D721Med (cell line): ENCODE measurements at places on chromosomes 16 and 17.

- DNase-seq: no peak
Observed at GRCh38 chr17:8326511-8327302, 12.9 kb upstream of the ODF4 start.

DNA sequence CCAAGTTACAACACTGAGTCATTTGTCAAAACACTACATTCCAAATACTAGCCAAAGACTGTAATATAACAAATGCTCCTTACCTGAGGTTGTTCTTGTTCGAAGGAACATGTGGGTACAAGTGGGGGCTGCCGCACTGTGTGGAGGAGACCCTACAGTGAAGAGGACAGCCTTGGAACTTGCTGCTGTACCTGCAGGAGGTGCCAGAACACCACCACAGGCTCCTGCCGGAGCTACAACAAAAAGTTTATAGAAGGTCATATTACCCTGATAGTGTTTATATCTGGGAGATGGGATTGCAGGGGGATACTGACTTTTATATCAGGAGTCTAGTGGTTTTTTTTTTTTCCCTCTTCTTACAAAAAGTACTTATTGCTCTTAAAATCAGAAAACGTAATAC lies 37.8 kb upstream of the ALDH3A1 start:
- no peak for DNase-seq

DNA sequence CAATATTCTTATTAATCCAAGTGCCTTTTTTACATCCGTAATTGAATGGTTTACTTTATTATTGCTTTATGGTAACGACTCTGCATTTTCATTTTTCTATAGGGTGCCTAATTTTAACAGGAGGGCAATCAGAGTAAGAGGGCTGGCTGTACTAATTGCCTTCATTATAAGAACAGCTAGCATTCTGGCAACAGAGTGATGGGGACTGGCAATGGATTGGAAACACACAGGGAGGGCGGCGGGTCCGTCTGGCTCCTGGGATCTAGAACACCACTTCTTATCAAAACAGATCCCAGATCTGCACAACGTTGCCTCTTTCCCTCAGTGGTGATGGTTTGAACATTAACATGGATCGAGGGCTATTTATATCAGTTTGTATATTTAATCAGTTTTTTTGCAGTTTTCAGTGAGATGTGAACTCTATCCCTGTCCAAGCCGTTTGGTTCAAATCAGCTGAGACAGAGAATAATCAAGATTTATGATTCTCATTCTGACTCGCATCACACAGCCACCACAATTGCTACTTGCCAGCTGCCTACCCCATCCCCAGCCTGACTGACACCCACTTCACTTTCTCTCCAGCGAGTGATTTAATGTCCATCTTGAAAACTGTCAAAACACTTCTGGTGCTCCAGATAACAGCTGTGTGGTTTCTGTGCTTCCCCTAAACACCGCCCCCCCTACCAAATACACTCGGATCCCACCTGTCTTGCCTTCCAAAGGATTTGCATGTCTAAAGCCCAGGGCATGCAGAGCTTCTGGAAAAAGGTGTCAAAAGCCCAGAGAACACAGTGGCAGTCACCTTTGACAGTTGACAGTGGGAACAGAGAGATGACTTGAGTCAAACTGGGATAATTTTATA lies 327.9 kb downstream of the HS3ST4 start:
- no peak for DNase-seq

DNA sequence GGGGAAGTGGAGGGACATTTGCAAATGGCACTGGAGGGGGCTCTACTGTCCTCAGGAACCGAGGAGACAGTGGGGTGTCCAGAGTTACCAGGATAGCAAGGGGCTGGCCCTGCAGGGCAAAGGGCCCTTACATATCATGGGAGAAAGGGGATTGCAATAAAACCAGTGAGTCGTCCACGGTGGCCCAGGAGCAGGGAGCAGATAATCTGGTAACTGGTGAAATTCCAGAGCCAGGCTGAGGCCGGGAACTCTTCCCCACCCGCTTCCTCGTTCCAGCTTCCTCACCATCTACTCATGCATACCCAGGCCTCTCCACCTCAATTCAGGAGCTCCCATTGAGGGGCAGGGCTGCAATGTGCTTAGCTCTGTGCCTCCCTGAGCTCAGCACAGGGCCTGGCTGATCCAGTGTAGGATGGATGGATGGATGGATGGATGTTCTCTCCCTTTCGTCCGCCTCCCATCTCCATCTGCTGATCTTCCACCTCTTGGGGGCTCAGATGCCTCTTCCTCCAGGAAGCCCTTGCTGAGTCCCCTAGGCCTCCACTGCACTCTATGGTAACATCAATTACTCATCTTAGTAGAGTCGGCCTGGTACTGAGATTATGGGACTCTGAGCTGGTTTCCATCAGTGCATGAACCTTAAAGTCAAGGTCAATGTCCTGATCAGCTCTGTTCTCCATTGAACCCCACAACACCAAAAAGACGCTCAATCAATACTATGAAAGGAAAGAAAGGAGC lies 41.2 kb upstream of the NDRG4 start:
- no peak for DNase-seq
